ELR (cell line): ENCODE measurements at places on chromosomes 1 and 21.

DNA sequence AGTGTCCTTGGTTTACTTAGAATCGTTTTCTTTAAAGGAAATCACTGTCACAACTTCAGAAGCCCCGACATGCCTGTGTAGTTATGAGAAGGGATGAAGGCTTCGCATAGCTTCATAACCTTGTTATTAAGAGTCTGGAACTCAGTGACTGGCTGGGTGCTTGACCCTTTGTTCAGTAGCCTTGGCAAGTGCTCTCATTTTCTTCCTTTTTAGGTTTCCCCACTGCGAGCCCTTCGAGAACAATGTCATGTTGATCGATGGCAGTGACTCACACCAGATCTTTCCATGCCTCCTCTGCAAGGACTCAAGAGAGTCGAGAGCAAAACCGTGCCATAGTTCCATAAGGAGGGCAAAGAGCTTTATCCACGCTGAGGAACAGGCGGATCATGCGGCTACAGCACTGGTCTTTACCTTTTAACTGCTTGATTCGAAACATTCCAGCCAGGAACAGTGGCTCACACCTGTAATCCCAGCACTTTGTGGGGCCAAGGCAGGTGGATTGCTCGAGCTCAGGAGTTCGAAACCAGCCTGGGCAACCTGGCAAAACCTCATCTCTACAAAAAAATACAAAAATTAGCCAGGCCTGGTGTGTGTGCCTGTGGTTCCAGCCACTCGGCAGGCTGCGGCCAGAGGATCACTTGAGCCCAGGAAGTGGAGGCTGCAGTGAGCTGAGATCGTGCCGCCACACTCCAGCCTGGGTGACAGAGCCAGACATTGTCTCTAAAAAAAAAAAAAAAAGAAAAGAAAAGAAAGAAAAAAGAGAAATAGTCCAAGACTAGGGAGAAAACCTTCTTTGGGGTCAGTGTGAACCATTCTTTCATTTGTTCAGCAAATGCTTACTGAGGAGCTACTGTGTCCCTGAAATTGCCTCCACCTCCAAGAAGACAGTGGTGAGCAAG lies 95.4 kb upstream of the ERRFI1 start:
- no peak for DNase-seq

- DNase-seq: no peak
Measured at GRCh38 chr1:236530959-236531358, 7.2 kb downstream of the LGALS8 start.

- no peak for DNase-seq
Measured at GRCh38 chr1:205676002-205676401, 4.3 kb downstream of the SLC45A3 start.

DNA sequence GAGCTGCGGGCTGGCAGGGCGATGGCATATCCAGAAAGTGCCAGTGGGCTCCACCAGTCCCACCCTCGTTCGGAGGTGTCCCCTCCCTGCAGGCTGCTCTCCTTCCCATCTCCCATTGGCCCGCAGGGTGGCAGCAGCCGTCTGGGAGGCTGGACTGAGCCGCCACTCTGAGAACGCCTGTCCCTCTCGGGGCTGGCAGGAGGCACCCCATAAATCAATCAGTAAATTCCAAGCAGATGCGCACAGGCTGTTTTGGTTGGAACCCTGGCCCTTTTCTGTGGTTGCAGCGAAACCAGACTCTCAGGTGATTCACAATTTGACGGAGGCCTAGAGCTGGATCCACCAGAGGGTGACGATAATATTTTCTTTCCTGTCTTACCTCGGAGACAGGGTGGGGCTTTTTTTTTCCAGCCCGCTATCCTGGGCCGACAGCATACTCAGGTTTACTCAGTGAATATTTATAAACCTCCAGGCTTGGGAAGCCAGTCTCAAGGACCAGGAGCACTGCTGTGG lies 99.7 kb downstream of the GLIS1 start:
- DNase-seq: no peak

GRCh38 chr1:41927118-41927517 lies 8.4 kb upstream of the HIVEP3 start:
- DNase-seq: no peak

- DNase-seq: no peak
Measured at GRCh38 chr1:197184190-197184589, 37.7 kb upstream of the ASPM start.

GRCh38 chr1:24709791-24710441 lies 35.3 kb upstream of the CLIC4 start:
- DNase-seq: peak; percentile 52

DNA sequence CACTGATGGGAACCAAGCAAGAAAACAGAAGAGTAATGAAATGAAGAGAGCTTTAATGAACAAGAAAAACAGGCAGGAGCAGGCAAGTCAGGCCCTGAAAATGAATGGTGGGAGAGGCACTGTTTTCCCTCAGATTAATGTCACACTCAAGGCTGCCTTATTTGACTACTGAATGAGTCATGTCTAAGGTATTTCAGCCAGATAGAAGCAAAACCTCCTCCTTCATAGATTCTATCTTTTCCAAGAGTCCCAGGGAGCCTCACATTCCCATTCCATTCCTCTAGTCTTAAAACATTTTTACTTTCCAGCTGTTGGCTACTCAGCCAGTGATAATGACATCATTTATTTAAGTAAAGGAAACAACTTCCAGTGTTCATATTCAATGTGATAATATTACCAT lies 228.4 kb upstream of the NRIP1 start:
- peak; percentile 90 for DNase-seq

GRCh38 chr1:245338485-245338877 lies 183.7 kb downstream of the KIF26B start:
- no peak for DNase-seq

DNA sequence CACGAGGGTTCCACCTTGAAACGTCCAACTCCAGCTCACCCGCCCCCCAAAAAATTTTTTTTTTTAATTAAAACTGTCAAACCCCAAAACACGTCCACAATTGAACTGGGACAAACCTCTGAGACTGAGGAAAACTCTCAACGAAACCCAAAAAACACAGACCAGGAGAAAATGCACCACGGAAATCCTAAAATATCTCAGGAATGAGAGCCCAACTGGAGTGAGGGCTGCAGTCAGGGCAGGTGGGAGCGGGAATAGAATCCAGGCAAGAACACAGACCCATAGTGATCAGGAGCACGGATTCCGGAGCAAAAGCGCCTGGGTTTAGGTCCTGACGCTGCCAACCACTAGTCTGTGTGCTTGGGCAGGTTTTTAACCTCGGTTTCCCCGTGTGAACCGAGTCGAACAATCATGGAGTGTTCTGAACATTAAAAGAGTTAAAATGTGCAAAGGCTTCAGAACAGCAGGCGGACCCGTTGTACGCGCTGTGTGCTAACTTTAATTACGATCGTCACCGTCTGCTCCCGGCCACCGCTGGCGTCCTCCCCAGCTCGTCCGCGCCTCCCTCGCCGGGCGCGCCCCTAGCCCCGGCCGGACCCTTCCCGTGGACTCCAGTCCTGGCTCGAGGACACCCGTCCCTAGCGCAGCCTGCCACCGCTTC lies 624 bp downstream of the ARHGAP29 start:
- DNase-seq: peak; percentile 55

- peak; percentile 1 for DNase-seq
Measured at GRCh38 chr1:34066981-34067603, 97.9 kb downstream of the CSMD2 start.

DNA sequence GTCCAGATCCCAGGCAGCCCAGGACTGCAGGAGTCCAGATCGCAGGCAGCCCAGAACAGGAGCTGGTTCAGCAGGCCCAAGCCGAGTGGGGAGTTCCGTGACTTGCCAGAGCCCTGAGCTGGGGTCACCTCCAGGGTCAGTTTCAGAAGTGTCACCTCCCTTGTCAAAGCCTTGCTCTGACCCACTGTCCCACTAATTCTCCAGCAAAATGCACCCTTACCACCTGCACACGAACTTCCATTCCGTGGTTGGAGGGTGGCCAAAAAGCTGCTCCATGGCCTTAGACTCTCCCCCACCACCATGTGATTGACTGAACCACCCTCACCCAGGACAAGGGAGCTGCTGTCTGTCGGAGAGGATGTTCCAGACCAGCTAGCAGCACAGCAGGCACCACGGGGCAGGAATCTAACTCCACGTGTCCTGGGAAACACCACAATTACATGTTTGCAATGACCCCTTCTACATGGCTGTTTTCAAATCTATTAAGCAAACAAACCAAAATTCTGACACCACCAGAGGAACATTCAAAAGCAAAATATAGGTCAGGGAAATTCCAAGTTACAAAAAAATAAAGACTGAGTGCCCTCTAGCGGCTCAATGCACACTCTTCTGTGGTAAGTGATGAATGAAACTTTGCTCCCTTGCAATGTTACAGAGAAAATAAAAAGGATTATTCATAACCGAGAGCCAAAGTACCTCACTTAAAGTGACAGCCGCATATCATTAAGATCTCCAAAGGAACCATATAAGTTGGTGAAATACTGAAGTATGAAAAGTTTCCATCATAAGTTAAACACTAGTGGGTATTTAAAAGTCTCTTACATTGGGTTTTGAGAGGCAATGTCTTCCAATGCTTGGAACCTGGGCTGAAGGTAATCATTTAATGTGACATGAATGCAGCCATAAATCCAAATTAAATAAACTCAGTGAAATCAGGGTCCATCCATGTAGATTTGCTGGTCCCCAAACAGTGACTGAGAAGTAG lies 76.3 kb downstream of the NPHP4 start:
- DNase-seq: peak; percentile 53
